Uterus (tissue), 4 donors: ENCODE measurements at places on chromosomes 2 and 18. TPM values are rescaled to one million over a fixed set of nuclear protein-coding genes. Genes with fewer than 3 reads are reported as not detected.

- H3K27ac ChIP-seq, result no peak overlapping the region
- no peaks in the 10 kb centered on the region for H3K36me3 ChIP-seq
- no peaks in the 10 kb centered on the region for H3K4me1 ChIP-seq
- no peaks in the 10 kb centered on the region for H3K27me3 ChIP-seq
Measured at GRCh38 chr2:162125138-162125537, 26.9 kb downstream of the GCG start.

GRCh38 chr2:240217431-240218301 is 77.2 kb upstream of the OTOS start:
- H3K36me3 ChIP-seq, result no peaks in the 10 kb centered on the region
- no peak overlapping the region for H3K27ac ChIP-seq
- no peaks in the 10 kb centered on the region for H3K4me1 ChIP-seq

DNA sequence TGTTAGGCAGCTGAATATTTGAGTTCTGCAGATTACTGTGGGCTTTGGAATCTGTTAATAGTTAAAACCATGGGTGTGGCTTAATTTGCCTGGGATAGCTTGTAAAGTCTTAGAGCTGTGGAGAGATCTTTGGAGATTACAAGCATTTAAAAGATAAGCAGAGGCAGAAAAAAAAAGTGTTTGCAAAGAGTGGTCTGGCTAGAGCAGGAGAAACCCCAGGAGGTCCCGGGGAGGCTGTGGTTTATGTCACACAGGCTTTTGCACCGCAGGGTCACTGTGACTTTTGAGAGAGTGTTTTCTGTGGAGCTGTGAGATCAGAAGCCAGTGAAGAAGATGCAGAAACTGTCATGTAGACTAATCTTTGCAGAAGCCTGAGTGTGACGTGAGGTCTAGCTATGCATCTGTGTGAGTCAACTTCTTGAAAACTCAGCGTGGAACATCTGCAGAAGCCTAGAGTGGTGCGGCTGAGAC is 49.0 kb downstream of the SETBP1 start:
- H3K4me1 ChIP-seq, result no peaks in the 10 kb centered on the region
- no peak for DNase-seq
- H3K27ac ChIP-seq, result no peak overlapping the region

Gene LYG2
- not detected for total RNA-seq

Gene OSR1
- 16.4 TPM for total RNA-seq

DNA sequence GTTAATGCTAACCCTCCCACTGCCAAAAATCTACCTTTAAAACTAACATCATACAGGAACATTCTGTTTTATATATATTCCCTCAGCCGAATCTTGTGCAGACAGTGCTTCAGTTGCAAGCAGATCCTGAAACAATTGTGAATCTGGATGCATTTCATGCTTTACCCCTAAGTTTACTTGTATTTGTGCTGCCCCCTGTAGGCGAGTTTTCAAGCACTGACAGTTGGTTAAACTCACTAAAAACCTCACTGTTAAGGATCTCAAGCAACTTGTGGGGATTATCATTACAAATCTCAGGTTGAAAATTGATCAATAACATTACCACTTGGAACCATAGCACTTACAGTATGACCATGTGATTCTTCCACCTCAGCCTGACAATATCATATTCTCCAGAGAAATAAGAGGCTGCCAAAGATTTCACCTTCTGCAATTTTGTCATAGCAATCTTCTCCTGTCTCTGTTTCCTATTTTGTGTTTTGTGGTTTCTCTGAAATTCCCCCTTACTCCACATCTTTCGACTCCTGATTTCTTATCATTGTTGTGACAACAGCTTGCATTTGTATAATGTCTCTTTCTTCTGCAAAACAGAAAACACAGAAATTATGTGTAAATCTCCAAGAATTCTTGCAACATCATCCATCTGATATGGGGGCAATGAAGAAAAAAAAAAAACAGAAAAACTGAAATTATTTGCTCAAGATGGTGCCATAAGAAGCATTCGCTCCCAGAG is 354.6 kb upstream of the SETBP1 start:
- H3K4me1 ChIP-seq, result no peaks in the 10 kb centered on the region
- DNase-seq, result peak; percentile 24
- no peak overlapping the region for H3K27ac ChIP-seq
- H3K27me3 ChIP-seq, result no peaks in the 10 kb centered on the region
- no peaks in the 10 kb centered on the region for H3K36me3 ChIP-seq
- no peak overlapping the region for H3K4me3 ChIP-seq
